ENCODE measurements at places on chromosomes 7 and 10.

- no peak for DNase-seq
Measured at GRCh38 chr7:34596887-34597286, 61.1 kb upstream of the NPSR1 start.

GRCh38 chr10:125333769-125334168, 173.4 kb upstream of the CTBP2 start:
- no peak for DNase-seq

- DNase-seq = peak; percentile 62
Measured at GRCh38 chr10:15439341-15439842, 68.3 kb upstream of the FAM171A1 start.

GRCh38 chr10:96400465-96400864, 41.7 kb upstream of the OPALIN start:
- no peak for DNase-seq

DNA sequence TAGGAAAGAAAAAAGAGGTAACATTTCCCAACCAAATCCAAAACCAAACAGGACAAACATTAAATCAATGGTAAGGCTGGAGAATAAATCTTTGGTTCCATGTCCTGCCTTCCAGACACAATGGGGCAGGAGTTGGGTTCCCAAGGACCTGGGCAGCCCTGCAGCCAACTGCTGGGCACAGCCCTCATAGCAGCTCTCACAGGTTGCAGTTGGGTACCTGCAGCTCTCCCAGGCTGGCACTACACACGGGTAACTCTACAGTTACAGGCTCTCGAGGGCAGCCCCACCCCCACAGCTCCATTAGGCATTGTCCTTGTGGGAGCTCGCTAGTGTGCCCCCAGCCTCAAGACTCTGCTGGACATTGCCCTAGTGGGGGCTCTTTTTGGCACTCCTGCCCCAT, 7.5 kb downstream of the GRB10 start:
- no peak for DNase-seq

- DNase-seq = no peak
Measured at GRCh38 chr7:155360495-155361345, 63.0 kb downstream of the INSIG1 start.

DNA sequence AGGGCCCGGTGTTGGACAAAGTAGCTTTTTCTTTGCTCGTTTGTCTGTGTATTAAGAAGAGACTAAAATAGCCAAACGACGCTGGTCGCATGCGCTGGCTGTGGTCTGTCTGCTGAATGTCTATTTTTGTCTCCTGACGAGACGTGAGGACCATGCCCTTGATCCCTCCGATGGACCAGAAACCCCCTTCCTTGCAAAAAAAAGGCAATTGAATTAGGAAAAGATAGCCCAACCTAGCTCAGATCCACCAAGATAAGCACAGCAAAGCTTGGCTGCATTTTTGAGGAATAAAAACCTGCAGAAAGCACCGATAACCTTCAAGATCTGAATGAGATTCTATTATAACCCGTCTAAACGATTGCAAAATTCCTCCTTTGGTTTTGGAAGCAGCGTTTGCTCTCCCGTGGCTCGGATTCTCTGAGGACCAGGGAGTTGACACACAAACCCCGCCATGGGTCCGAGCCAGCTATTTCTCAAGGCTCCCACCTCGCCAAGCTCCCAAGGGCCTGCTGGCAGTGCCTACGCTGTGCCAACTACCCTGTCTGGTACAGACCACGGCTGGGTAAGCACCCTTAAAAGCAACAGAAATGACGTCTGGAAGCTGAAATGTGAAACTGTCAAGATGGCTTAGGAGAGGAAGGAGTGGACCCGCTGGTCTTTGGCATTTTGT, 17.7 kb upstream of the TTYH3 start:
- DNase-seq = no peak

DNA sequence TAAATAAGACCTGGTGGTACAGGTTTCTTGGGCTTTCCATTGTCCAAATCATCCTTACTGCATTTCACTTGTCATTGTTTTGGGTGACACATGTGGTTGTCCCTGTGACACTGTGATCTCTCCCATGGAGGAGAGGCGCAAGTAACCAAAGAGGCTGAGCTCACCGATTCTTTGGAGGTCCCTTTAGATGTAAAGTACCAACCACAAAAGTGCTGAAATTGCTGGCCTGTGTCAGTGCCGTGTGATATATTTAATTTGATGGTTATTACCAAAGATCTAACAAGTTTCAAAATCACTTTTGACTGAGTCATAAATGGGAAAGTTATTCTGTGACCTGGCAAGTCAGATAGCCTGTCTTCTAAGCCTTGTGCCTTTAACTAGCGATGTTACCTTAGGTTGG, 19.4 kb downstream of the MCM10 start:
- no peak for DNase-seq

DNA sequence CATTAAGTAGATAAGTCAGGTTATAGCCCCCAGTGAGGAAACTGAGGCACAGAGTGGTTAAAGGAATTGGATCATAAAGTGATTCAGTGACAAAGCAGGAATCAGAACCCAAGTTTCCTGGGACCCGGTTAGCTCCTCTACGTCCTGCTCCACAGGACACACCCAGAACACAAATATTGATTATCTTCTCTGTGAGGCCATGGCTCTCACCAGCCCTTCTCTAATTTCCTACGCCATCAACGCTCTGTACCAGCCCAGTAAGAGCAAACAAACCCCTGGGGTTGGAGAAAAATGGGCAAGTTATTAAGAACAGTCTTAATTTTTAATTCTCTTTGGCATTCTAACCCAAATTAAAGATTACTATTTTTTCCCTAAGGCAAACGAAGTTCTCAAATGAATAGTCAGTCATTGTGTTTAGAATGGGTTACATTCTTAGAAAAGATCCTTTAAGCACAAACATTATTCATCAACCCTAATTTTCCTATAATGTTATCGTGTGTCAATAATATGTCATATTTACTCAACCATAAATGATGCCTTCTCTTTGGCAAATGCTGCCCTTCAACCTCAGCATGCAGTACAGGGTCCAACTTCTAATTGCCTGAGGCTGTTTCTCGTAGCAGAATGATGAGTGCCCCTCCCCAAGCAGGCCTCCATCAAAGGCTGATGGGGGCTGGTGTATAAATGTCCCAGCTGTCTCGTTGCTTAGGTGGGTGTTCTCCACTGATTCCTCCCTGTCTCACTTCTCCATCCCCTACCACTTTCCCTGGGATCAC, 25.4 kb upstream of the TM9SF3 start:
- no peak for DNase-seq

GRCh38 chr7:93316730-93317129, 84.6 kb downstream of the VPS50 start:
- no peak for DNase-seq

- no peak for DNase-seq
Measured at GRCh38 chr10:11689945-11690736, 52.0 kb upstream of the ECHDC3 start.

GRCh38 chr10:78815702-78816334, 252.9 kb upstream of the ZMIZ1 start:
- DNase-seq = no peak

- no peak for DNase-seq
Measured at GRCh38 chr10:119352042-119352441, 144.7 kb downstream of the GRK5 start.

GRCh38 chr10:12583891-12584595, 234.7 kb downstream of the CAMK1D start:
- no peak for DNase-seq
